ENCODE measurements at places on chromosomes 12 and 14. TPM values are rescaled to one million over a fixed set of nuclear protein-coding genes. Genes with fewer than 3 reads are reported as not detected.

- no peak for DNase-seq
Observed at GRCh38 chr12:1030779-1031178, 39.8 kb downstream of the ERC1 start.

DNA sequence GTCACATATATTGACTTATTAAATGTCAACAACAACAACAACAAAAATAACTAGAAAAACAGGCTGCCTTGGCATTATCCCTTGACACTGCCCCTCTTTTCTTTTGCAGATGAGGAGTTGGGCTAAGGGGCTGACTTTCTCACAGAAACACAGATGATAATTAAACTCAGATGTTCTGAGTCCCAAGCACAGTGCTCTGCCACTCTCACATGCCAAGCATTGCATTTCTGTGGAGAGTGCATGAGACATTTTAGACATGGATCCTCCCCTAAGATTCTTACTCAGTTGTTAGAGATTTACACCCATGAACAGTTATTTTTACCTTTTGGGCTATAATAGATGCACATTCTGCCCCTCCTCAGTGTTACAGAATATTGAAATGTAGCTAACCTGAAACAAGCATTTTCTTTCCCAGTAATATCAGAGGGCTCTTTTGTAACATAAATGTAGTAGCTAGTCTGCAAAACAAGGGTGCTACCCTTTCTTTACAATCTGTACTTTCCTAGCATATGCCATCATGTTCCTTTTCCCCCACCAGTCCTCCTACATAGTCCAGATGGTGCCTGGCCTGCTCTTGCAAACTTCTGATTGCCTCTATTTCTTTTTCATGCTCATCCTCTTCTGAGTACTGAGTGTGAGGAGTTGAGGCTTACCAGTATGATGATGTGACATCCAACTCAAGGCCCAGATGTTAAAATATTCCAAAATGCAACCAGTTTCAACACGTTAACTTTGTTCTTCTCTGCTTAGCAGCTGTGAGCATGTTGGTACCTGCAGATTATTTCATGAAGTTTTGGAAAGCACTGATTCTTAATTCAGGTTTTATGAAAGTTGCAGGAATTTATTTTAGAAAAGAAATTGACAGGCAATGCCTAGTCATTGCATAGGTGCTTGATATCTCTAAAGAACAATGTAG lies 125.0 kb upstream of the ATP2B1 start:
- no peak for DNase-seq

The BTBD6 gene
- total RNA-seq, result 42.0 TPM

DNA sequence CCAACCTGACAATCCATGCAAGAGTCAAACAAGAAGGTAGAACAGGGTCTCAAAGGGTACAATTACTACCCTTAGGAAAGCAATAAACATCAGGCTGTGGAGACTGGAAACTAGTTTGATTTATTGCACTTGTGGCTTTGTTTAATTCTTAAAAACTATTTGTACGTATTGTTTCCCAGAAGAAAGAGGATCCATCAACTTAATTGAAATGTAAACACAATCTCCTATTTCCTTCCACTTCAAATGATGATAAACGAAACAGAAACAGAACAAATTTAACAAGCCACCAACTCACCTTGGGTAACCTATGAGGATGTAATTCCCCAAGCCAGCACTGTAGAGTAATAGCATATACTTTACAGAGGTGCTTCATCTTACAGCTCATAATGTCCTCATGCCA lies 8.0 kb downstream of the STXBP6 start:
- no peak for DNase-seq

- no peak for DNase-seq
Observed at GRCh38 chr12:76252031-76252430, 96.2 kb downstream of the BBS10 start.

All from naive thymus-derived CD8-positive, alpha-beta T cell (primary cell).